ENCODE measurements at places on chromosomes 6 and 20.

GRCh38 chr20:13611611-13612125, 27.1 kb downstream of the TASP1 start:
- peaks cover 6% of the 10 kb centered on the region for H3K36me3 ChIP-seq
- H3K27me3 ChIP-seq: no peaks in the 10 kb centered on the region
- no peak overlapping the region for H3K4me3 ChIP-seq
- no peak overlapping the region for H3K27ac ChIP-seq
- no peak for DNase-seq

DNA sequence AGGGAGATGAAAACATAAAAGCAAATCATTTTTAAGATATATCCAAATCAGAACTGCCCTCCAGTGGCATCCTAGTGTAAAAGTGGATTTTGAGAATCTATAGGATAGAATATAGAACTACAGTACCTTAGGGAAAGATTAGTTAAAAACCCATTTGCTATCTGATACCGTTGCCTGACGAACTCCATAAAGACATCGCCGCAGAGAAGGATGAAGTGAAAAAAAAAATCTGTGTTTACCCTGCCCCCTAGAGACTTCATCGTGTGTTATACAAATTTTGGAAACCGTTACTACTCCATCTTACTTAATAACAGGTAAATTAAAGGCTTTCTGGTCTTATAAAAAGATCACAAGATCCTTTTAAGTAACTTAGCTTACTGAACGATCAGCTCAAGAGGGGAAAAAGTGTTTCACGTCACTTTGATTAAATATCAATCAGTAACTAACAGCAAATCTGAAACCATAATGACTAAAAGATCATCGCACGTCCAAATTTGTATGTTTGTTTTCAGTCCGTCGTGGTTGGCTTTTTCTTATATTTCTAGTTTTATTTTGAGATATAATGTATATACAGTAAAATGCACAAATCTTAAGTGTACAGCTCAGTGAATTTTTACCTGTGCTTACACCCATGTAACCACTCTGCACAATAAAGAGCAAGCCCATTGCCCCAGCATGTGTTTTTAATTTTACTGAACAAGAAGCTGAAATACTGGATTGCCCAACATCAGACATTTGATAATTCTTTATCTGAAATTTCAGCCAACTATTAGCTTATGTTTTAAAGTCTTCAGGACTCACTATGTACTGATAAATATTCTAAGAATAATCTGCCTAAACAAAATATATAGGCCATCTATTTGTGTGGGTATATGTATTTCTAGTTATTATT, 881 bp upstream of the MCM3 start:
- H3K4me3 ChIP-seq: no peak overlapping the region
- no peak for DNase-seq
- no peaks in the 10 kb centered on the region for H3K27me3 ChIP-seq
- H3K4me1 ChIP-seq: peaks cover 10% of the 10 kb centered on the region
- H3K27ac ChIP-seq: no peak overlapping the region

- peaks cover 17% of the 10 kb centered on the region for H3K27me3 ChIP-seq
- H3K27ac ChIP-seq: no peak overlapping the region
- no peak for DNase-seq
- H3K36me3 ChIP-seq: no peaks in the 10 kb centered on the region
These were observed 27.3 kb upstream of the GRM4 start for GRCh38 chr6:34172961-34173775.

DNA sequence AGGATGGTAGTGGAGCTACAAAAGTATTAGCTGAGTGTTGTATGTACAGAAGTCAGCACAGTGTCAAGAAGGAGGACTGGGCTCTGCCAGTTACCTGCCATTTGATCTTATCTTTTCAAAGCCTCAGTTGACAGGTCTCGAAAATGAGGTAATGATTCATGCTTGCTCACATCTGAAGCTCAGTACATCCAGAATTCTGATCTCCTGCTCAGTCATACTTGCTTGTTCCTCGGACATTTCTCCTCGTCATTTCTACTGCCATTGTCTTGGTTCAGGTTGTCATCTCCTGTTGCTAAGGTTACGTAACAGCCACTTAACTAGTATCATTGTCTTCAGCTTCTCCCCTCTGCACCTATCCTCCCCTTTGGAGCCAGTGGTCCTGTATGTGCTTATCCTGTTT, 89.5 kb downstream of the SLX4IP start:
- H3K4me1 ChIP-seq: peaks cover 9% of the 10 kb centered on the region
- no peak overlapping the region for H3K4me3 ChIP-seq
- no peak for DNase-seq
- peaks cover 8% of the 10 kb centered on the region for H3K36me3 ChIP-seq
- H3K27ac ChIP-seq: no peak overlapping the region
- H3K27me3 ChIP-seq: no peaks in the 10 kb centered on the region

DNA sequence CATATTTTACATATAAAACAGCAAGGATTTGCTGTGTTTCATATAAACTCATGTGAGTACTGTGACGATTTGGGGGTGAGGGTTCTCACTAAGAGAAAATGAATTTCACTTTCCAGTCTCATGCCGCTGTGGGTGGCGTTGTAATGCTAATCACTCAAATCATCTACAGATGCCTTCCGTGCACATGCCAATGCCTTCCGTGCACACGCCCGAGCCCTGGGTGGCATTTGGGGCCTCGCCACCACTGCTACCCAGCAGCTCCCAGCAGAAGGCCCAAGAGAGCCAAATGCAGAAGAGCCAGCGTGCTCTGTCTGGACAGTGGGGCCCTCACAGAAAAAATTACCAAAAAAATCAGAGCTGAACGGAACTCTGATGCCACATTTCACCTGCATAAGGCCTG, 53.7 kb downstream of the WDR27 start:
- DNase-seq: no peak
- H3K27ac ChIP-seq: no peak overlapping the region
- H3K4me1 ChIP-seq: no peaks in the 10 kb centered on the region
- no peak overlapping the region for H3K4me3 ChIP-seq
- H3K36me3 ChIP-seq: peaks cover 22% of the 10 kb centered on the region
- H3K27me3 ChIP-seq: no peaks in the 10 kb centered on the region

Measured in stimulated activated naive B cell treated with anti-CD40 and anti-IgM and Interleukin-4, amounts not matched to agents 10 μg/mL and 1 μg/mL and 100 μg/mL, for 72 hours (primary cell).